Stimulated activated CD4-positive, alpha-beta T cell treated with anti-CD3 and anti-CD28 coated beads, Interleukin-1b, Interleukin-23, amount 100 ng/mL, for 1 hour (primary cell): ENCODE measurements at places on chromosomes 1 and 21.

DNA sequence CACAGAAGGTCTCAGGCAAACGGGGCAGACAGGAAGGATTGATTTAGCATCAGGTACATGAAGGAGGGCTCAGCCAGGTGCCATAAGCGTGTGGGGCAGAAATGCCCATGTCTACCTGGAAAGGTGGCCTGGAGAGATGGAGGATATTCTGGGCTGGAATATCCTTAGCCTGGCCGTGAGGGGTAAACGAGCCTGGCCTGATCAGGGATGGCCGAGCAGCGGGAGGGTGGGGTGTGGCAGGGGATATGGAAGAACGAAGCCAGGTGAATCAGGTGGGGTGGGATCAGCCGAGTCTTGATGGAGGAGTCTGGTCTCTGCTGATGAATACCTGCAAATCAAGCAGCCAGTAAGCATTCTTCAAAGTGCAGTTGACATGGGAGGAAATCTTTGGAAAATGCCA is 35.5 kb upstream of the TTC22 start:
- no peak for DNase-seq

- DNase-seq, result no peak
Measured at GRCh38 chr1:172928412-172928811, 122.3 kb downstream of the TNFSF18 start.

- no peak for DNase-seq
Measured at GRCh38 chr1:181765451-181766026, 282.2 kb downstream of the CACNA1E start.

DNA sequence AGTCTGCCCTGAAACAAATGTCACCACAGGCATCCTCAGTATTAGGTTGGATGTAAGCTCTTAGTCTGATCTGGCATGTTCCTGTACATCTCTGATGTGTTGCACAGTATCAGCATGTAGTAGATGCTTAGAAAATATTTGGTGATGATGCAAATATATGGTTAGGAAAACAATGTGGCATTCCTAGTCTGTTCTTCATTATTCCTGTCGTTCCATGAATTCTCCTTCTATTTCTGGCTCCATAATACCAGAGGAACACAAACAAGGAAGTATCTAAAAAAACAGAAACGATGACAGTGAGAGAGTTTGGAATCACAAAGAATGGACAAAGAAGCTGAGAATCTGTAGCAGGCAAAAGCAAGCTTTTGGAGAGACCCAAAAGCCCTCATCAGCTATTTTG is 236.6 kb downstream of the HHAT start:
- no peak for DNase-seq

DNA sequence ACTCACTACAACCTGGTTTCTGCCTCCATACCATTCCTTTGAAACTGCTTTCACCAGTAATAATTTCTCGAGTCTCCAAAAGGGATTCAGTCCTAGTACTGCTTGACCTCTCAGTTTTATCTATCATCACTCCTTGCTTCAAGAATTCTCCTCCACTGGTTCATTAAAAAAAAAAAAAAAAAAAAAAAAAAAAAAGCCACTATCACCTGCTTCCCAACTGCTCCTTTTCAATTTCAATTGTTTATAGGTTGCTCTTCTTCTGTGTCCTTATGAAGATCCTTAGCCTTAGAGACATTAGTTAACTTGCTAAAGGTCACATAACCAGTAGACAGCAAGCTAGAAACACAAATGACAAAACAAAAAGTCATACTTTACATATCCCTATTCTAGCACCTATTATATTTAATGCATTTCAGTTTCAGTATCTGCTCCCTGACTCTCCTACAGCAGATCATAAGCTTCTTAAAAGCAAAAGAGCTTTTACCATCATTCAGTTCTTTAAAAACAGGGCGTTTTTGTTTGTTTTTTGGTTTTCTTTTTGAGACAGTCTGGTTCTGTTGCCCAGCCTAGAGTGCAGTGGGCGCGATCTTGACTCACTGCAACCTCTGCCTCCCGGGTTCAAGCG is 7.1 kb downstream of the NRDC start:
- DNase-seq, result no peak

GRCh38 chr1:12439073-12439472 is 178.9 kb downstream of the DHRS3 start:
- DNase-seq, result no peak

DNA sequence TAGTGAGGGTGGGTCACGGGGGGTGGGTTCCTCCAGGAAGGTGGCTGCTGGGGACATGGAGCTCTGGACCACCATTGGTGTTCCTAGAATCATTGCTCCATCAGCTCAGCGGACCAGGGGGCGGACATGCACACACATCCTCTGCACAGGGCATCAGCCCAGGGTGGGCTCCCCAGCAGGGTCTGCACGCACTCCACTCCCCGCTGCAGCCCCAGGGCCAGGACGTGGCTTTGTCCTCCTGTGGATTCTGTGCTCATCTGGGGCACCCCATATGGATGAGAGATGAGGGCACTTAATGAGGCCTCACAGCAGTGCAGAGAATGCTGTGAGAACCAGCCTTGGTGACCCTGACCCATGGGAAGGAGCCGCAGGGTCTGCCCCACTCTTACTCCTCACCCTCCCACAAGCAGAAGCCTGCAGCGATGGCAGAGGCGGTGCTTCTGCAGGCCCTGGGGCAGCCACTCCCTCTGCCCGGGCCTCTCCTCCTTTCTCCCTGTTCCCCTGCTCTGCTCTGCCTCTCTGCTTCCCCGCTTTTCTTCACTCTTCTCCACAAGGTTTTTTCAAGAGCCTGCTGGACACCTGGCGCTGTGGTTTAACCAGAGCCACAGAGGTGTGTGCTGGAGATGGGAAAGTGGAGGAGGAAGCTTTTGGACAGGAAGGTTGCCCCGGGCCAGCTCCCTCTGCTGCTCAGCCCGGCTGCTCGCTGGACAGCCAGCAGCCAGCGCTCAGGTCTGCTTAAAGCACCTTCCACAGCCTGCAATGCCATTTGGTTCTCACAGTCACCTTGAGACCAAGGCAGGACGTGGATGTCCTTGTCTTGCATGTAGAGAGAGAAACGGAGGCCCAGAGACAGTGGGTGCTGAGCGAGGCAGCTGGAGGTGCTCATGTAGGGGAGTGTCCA is 26.3 kb upstream of the PCBP3 start:
- DNase-seq, result no peak

DNA sequence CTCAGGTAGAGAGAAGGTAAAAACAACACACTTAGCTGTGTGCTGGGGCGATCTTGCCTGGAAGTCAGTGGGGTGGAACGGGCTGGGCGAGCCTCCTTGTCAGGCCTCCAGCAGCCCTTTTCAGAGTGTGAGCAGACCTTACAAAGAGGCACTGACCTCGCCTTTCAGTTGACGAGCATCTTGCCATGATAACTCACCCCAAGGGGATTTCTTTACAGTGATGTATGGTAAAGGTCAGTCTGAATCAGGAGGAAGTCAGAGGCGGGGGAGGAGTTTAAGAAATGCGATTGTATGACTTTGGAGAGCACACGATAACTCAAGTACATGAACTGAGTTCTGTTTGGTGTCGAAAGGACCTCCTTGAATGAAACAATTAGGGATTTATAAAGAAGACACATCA is 326.5 kb upstream of the PROX1 start:
- no peak for DNase-seq

GRCh38 chr1:177517546-177517945 is 346.8 kb downstream of the BRINP2 start:
- no peak for DNase-seq

- DNase-seq, result peak; percentile 36
Measured at GRCh38 chr1:229625915-229626831, at the start of the genes TAF5L and URB2. TAF5L (minus strand) TSS chr1:229626122; CDS start chr1:229614482, 11,640 bp downstream. URB2 (plus strand) TSS chr1:229626247; CDS start chr1:229627634, 1,387 bp downstream.

DNA sequence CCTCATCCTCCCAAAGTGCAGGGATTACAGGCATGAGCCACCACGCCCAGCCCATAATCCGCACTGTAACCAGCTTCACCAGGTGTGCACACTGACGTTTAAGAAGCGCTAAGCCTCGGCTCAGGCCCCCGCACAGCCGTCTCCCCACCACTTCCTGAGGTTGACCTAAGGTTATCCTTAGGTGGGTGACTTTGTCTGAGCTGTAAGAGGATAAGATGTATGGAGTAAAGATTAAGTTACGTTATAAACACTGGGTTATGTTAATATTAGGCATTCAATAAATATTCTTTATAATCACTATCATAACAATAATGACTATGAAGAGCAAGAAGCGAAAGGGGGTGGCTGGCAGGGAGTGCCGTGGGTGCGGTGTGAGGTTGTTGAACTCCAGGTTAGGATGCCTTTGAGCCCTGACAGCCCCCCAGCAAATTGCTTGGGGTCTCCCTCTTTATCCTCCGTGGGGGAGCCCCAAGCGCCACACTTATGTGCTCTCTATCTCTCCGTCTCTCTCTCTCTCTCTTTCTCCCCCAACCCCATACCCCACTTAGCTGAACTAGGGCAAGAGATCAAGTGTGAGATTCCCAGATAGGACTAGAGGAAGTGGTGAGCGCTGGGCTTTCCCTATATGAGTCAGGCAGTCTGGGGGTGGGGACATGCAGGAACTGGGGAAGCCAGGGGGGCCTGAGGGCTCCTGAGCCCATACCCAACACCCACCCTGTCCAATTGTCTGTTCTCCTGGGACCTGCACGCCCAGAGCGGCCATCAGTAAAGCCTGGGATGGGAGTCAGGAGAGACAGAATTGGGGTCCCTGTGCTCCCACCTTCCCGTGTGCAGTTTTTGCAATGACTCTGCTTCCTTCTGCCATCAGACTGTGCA is 7.6 kb downstream of the EFHD2 start:
- DNase-seq, result no peak

GRCh38 chr1:150477733-150478132 is 9.5 kb upstream of the TARS2 start:
- DNase-seq, result no peak

GRCh38 chr1:3061981-3062615 is 6.9 kb upstream of the PRDM16 start:
- DNase-seq, result no peak

DNA sequence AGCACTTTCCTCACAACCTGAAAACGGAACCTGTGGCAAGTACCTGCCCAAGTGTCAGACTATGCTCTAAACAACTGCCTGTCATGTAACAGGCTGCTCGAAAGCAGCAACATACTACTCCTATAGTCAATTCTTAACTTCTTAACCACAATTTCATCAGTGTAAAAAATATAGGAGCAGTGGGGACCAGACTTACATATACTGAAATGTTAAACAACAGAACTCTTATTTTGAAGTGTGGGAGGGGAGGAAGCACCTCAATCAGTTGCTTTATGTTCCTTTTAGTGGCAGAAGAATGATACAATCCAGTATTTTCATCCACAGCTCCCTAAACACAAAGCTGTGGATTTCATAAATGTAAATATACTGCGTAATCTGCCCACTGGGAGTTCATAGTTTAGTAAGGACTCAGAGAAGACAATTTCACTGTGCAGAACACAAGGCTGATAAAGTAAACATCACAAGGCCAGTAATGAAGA is 44.2 kb downstream of the WLS start:
- DNase-seq, result no peak

DNA sequence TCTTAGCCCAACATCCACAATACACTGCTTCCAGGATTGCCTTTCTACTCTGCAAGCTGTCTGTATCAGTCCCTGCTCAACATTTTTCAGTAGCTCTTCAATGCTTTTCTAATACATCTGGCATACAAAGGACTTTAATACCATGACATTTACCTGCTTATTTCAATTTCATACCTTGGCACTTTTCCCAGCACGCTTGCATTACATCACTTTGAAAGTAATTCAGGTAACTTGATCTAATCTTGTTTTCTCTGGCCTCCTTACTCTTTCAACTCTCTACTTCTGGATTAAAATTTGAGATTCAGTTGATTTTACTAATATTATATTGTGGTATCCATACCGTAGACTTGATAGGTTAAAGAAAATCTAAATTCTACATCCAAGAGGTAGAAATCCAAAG is 103.0 kb downstream of the PTGS2 start:
- DNase-seq, result no peak

DNA sequence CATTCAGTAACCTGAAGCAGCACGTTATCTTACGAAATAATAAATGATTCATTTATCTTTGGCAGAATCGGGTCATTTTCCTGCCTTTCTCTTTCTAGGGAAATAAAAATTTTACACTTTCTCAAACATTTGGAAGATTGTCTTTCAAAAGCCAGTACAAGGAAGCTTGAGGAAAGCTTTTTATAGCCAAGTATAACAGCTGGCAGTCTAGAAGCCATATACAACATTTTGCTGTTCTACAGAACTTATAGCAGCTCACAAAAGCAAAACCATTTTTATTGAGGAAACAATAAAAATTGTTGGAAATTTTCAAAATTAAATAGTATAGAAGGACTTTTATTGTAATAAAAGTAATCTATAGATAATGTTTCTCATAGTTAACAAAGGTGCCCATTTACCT is 448.6 kb downstream of the SMYD3 start:
- no peak for DNase-seq

DNA sequence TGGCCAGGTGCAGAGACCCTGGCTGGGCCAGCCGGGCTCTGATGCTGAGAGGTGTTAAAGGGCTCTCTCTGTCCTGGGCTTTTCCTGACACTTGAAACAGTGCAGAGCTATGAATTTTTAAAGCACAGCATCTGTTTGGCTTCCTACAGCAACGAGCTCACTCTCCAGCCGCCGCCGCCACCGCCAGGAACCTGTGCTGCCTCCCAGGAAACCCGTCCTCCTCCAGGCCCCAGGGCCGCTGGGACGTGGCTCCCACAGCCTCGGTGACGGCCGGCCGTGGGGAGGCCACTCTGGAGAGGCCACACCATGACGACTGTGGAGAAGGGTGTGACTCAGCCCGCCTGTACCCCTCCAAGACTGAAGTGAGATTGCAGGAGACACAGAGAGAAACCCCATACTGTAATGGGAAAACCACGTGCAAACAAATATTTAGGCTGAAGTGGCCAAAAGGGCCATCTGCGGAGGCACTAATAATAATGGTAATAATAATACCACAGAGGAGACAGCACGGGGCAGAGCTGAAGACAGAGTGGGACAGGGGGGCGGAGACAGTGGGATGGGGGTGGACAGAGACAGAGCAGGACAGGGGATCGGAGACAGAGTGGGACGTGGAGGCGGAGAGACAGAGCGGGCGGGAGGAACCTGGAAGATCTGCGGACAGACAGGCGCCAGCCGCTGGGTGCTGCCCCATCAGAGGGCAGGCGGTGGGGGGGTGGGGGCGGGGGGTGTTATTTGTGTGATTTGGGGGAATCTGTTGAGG is 139.2 kb downstream of the CASZ1 start:
- no peak for DNase-seq

- no peak for DNase-seq
Measured at GRCh38 chr1:241336335-241336734, 20.7 kb downstream of the RGS7 start.

- DNase-seq, result no peak
Measured at GRCh38 chr1:27496604-27497155, 6.7 kb upstream of the WASF2 start.

- no peak for DNase-seq
Measured at GRCh38 chr1:32335535-32335789, 571 bp downstream of the MARCKSL1 start.

DNA sequence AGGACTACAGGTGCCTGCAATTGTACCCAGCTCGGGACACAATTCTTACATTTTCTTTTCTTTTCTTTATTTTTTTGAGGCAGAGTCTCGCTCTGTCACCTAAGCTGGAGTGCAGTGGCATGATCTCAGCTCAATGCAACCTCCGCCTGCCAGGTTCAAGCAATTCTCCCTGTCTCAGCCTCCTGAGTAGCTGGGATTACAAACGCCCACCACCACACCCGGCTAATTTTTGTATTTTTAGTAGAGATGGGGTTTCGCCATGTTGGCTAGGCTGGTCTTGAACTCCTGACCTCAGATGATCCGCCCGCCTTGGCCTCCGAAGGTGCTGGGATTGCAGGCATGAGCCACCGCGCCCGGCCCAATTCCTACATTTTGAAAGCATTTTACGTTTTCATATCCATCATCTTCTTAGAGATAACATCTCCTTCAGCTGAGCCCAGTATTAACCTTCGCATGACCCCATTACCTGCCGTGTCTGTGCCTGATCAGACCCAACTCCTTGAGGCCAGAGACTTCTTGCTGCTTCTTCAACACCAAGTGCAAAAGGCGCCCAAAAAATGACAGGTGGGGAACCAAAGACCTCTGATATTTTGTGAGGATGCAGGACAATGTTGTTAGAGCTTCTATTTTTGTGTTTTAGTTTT is 2.8 kb upstream of the ADAMTSL4 start:
- DNase-seq, result no peak
